ENCODE measurements at places on chromosomes 7 and 10. TPM values are rescaled to one million over a fixed set of nuclear protein-coding genes. Genes with fewer than 3 reads are reported as not detected.
A peak's percentile ranks its signal among the peaks of the same experiment; 100 is the strongest.

- no peak for DNase-seq
Observed at GRCh38 chr7:40944981-40945585, 757.8 kb downstream of the INHBA start.

Gene NXPH1
- not detected for total RNA-seq

- peak; percentile 79 for DNase-seq
Observed at GRCh38 chr10:119395280-119396007, 147.1 kb downstream of the RGS10 start.

- DNase-seq: no peak
Observed at GRCh38 chr10:72736176-72736827, 44.4 kb downstream of the MCU start.

GRCh38 chr7:135277161-135277560 is 43.5 kb downstream of the STRA8 start:
- no peak for DNase-seq

Data from left cardiac atrium (tissue), 4 donors.